Stimulated activated CD4-positive, alpha-beta T cell treated with anti-CD3 and anti-CD28 coated beads, Interleukin-15, amount 100 ng/mL, for 1 hour (primary cell): ENCODE measurements at places on chromosomes 4 and X.

- peak; percentile 44 for DNase-seq
Measured at GRCh38 chrX:119655125-119655524, 37.8 kb downstream of the SEPTIN6 start.

DNA sequence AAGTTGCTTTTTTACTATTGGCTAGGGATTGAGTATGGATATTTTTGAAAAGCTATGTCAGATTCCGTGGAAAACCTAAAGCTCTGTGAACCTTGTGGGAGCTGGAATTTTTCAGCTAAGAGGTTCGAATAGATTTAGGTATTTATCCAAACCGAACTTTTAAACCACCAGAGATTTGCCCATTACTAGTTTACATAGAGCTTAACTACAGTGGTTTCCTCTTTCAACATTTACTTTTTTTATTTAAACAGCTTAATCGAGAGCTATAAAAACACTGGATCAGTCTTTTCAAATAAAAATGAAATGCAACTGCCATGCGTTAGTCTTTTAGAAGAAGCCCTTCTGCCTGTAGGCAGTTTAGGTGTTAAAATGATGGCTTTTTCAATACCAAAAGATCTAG, 377.0 kb downstream of the RPA4 start:
- no peak for DNase-seq

- DNase-seq: no peak
Measured at GRCh38 chrX:79082899-79083298, 61.6 kb upstream of the GPR174 start.

GRCh38 chr4:98470366-98470765, 188.0 kb downstream of the TSPAN5 start:
- no peak for DNase-seq

DNA sequence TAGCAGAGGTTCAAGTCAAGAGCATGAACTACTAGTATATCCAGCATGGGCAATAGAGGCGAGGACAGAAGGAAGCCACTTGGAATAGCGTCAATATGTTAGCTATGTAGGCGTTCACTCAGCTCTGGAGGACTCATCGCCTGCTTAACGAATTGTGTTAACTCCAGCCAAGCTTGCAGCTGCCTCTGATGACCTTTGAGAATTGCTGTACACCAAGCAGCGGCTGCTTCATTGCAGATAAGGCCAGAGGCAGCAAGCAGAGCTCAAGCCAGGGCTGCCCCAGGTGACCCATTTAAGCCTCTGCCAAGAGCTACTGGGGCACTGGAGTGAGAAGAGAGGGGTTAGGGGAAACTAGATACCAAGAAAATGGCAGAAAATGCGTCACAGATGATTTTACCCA, 160.2 kb upstream of the IGFBP7 start:
- DNase-seq: no peak

DNA sequence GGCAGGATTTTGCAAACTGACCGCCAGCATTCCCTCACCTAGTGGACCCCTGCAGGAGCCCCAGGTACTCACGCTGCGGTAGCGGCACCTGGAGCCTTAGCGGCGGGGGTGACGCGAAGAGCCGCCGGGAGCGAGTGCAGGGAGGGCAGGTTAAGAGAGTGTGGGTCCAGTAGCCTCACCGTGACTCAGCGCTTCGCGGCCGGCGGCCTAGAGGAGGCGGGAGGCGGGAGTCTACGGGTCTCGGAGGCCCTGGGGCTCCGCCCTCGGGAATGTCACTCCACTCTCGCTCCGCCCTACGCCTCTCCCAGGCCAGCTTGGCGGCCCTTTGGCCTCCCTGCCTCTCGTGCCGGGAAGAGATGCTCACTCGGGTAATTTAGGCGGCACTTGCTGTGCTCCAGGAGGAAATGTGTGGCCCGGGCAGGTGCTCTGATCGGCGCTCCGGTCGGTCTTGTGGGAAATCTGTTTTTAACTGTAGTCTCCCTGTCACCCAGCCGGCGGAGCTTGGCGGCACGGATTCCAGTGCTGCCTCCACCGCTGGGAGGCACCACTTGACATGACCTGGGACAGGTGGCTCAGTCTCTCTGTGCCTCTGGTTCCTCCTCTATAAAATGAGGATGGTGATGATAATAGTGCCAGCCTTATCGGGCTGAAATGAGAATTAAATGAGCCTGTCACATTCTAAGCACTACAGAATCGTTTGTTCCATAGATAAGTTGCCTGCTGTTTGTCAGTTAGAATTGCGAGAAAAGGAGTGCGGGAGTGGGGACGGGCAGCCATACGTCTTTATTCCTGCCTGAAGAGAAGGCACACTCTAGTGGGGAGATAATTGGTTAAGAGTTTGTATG, at the start of gene PIR:
PIR (minus strand) TSS at position 216 of the 845 bp plus-strand sequence. CDS start 2,076 bp downstream, outside the sequence.
- DNase-seq: peak; percentile 29

GRCh38 chr4:37584071-37584470, 102.1 kb downstream of the RELL1 start:
- no peak for DNase-seq

GRCh38 chrX:129230168-129230567, 293.1 kb downstream of the SMARCA1 start:
- no peak for DNase-seq

DNA sequence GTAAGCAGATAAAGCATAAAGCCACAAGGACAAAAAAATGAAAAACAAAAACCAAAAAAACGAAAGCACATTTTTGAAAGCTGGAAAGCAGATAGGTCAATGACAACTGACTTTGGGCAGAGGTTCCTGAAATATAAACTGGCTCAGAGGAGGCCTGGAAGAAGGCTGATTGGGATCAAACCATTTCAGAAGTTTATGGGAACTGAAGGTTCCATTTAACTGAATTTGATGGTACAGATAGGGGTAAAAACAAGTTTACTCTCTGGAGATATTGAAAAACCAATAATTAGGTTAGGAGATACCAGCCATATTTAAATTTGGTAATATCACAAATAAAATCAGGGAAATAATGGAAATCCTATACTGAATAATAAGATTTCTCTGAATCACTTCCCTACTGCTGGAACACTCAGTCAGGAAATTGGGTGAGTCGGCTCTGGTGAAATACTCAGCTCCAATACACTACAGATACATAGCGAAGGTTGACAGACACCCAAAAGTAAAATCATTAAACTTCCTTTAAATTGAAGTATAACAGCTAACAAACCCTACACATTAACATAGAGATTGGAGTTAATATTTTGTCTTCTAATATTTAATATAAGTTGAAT, 1584.3 kb downstream of the STIM2 start:
- no peak for DNase-seq

DNA sequence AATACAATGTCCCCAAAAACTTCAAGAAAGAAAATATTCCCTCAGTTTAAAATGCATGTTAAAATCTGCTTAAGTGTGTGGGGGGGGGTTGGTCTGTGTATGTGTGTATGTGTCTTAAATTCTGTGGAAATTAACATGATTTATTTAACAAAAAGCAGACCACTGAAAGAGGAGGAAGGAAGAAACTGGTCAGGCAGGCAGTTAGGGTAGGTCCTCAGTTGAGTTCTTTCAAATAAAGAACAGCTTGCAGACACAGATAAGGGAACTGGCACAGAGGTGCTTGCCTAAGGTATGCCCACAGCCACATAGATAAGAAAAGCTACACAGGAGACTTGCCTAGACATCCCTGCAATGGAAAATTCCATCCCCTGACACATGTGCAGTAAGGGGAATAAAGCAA, 28.8 kb upstream of the TFDP3 start:
- DNase-seq: no peak

DNA sequence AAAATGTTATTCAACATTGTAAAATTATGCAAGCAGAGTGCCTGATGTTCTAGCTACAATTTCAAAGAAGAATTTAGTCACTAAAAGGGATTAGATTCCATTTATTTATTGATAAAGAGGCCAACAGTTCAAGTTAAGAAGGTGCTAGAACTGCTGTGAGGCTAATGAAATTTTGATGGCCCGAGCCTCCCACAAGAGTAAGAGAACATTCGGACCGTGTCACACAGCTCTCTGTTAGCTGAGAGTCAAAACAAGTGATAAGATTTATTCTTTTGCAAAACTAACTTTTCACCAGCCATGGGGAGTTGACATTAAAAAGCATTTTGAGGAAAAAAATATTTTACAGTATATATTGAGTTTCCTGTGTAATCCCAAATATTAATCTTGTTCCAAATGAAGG, 106.8 kb downstream of the TENM3 start:
- DNase-seq: no peak

DNA sequence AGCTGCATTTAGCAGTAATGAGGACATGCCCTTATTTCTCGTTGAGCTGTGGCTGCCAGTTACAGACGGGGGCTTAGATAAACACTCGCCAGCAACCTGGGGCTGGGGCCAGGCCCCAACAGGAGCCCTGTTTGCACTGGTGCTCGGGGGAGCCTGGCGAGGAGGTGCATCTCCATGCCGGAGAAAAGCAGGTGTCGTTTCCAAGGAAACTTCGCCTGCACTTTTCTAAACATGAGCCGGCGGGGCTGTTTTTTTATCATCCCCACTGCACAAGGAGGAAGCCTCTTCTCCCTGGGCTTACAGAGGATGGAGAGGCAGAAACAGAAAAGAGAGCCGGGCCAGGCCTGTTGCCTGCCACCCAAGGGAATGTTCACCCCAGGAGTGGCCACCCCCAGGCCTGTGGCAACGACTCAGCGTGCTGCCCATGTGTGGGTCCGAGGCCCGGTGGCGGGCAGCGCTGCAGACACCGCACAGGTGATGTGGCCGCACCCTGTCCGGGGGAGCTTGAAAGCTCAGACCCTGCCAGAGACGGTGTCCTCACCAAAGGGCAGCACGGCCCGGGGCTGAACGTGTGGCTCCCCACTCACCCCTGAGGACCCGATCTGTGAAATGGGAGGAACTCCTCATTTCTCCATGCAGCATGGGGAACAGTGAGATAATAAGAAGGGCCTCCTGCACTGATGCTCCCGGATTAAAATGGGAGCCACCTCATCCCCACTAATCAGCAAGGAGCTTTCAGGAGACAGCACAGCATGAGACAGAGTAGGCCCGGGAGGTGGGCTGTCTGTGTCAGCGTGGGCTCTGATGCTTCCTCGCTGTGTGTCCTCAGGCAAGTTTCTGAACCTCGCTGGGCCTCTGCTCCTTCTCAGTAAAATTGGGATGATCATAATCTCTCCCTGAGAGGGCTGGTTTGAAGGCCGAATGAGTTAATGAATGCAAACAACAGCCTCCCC, 33.8 kb upstream of the ADRA2C start:
- no peak for DNase-seq

DNA sequence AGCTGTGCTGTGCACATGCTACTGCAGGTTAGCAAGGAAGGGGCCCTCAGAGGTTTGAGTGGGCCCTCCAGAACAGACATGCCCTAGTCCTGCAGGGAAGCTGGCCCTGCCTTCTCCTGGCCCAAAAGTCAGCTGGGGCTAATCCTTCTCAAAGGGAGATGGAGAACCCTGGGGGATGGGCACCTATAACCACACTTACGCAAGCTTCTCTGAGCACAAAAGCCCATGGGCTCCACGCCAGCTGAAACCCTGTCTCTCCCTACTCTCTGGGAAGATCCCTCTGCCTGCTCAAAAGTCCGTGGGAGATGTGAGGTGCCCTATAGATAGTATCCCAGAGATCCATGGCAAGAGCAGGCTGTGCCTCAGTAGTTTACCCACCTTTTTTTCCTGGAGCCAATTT, 58.9 kb upstream of the DKK2 start:
- DNase-seq: no peak

- no peak for DNase-seq
Measured at GRCh38 chr4:124641715-124642381, 70.7 kb downstream of the ANKRD50 start.

DNA sequence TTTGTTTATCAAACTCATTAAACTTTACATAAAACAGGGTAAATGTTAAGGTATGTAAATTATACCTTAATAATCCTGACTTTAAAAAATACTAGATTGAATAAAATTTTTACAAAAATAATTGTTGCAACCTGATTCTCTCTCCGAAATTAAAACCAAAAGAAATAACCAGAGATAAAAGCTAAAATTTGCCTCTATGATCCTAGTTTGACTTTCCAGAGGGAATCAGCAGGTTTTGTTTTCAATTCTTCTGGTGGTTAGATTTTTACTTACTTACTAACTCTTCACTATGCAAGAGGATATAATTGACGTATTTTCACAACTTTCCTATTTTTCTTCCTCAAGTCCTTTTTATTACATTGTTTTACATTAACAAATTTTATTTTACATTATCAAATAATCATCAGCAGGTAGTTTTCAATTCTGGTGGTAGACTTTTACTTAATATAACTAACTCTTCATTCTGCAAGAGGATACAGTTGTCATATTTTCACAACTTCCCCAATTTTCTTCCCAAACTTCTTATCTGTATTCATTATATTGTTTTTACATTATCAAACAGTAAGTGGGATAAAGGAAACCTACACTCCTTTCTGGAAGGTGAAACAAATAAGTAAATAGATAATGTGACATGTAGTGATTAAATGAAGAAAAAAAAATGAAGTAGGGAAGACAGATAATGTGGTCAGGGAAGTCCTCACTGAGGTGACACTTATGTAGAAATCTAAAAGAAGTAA, 52.2 kb downstream of the TBCK start:
- DNase-seq: no peak

GRCh38 chr4:99179178-99179577, 35.1 kb upstream of the ADH4 start:
- DNase-seq: no peak

GRCh38 chr4:72966652-72967051, 102.9 kb downstream of the COX18 start:
- no peak for DNase-seq

GRCh38 chr4:113869743-113870375, 108.3 kb upstream of the CAMK2D start:
- DNase-seq: peak; percentile 45

GRCh38 chrX:153781428-153782047, 697 bp downstream of the SRPK3 start:
- no peak for DNase-seq
